ENCODE measurements at places on chromosomes 13 and 19.

GRCh38 chr13:28750187-28751045 lies 31.6 kb upstream of the SLC46A3 start:
- no peak for DNase-seq

GRCh38 chr19:51338563-51339312 lies 3.2 kb downstream of the VSIG10L start:
- peak; percentile 93 for DNase-seq

DNA sequence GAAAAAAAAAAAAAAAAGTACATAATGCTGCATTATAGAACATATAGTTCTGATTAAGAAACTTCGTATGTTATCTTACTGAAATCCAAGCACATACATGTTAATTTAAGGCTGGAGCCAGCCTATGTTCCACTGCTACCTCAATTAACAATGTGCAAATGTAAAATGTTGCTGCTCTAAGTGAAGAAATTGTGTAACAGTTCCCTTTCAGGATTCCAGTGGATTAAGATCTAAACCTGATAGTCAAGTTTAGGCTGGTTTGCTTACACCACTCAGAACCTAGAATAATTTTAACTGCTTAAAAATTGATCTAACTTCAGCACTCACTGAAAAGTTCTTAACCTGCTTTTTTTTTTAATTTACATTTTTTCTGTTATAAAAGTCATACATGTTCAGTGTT lies 4.2 kb downstream of the VPS36 start:
- no peak for DNase-seq

DNA sequence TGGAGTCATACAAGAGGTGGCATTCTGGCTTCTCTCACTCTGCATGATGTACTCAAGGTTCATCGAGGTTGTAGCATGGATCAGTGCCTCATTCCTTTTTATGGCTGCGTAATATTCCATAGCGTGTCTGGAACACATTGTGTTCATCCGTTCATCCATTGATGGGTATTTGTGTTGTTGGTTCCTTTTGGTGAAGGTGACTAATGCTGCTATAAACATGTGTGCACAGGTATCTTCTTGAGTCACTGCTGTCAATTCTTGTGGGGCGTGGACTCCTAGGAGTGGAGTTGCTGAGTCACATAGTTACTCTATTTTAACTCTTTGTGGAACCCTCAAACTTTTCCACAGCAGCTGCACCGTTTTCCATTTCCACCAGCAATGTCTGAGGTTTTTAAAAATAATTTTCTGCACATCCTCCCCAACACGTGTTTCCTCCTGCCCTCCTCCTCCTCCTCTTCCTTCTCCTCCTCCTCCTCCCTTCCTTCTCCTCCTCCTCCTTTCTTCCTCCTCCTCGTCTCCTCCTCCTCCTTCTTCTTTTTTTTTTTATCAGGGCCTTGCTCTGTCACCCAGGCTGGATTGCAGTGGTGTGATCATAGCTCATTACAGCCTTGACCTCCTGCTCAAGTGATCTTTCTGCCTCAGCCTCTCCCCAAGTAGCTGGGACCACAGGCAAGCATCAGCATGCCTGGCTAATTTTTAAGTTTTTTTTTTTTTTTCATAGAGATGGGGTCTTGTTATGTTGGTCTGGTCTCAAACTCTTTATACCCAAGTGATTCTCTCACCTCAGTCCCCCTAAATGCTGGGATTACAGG lies 2.0 kb upstream of the TMEM221 start:
- no peak for DNase-seq

DNA sequence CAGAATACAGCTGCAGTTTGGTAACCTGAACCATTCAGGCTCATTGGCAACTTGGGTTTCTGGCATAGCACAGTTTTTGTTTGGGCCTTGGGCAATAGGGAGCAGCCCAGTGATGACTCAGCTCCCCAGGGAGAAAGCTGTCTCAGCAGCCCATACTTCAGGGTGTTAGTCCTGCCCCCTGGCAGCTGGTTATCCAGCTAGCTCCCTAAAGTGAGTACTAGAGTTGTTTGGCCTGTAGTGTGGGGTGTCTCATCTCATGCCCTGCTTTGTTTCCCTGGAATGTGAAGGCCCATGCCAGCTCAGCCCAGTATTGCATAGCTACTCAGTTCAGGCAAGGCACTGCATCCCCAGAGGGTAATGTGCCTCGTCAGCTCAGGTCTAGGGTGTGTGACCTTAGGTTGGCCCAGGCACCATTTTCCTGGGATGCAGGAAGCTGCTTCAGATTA lies 18.2 kb upstream of the ZNF543 start:
- no peak for DNase-seq

- no peak for DNase-seq
Observed at GRCh38 chr13:106159295-106160195, 375.9 kb downstream of the EFNB2 start.

DNA sequence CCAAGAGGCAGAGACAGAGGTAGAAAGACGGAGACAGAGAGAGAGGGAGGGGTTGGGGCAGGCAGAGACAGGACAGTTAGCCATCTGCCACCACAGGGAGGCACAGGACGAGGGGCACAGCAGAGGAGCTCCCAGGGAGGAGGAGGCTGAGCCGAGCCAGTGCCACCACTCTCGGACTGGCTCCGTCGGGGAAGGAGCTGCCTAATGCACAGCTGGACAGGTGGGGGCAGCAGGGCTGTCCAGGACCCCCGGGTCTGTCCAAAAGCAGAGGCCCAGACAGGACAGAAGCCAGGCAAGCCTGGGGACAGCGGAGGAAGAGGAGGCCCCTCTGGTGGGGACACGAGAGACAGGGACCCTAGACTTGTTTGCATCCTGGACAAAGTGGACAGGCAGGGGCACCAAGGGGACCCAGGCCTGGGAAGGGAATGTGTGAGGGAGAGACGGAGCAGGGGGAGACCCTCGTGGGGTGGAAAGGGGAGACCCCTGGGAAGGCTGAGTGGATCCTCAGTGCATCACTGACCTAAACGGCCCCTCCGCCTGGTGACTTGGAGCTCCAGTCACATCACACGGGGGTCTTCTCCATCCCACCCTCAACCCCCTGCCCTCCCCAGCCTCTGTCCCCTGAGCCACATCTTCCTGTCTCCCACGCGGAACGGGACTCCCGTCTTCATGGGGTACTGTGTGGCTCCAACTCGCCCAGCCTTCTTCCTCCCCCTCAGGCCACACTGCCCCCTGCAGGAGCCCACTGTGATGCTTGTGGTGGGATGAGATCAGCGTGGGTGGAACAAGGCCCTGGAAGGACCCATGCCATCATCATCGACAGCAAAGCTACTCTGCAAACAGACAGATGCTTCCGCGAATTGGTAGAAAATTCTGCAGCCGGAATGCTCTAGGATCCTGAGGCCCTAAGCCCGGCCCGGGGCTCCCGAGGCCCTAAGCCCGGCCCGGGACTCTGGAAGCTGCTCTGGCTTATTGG lies 915 bp downstream of the F10 start:
- DNase-seq: no peak

DNA sequence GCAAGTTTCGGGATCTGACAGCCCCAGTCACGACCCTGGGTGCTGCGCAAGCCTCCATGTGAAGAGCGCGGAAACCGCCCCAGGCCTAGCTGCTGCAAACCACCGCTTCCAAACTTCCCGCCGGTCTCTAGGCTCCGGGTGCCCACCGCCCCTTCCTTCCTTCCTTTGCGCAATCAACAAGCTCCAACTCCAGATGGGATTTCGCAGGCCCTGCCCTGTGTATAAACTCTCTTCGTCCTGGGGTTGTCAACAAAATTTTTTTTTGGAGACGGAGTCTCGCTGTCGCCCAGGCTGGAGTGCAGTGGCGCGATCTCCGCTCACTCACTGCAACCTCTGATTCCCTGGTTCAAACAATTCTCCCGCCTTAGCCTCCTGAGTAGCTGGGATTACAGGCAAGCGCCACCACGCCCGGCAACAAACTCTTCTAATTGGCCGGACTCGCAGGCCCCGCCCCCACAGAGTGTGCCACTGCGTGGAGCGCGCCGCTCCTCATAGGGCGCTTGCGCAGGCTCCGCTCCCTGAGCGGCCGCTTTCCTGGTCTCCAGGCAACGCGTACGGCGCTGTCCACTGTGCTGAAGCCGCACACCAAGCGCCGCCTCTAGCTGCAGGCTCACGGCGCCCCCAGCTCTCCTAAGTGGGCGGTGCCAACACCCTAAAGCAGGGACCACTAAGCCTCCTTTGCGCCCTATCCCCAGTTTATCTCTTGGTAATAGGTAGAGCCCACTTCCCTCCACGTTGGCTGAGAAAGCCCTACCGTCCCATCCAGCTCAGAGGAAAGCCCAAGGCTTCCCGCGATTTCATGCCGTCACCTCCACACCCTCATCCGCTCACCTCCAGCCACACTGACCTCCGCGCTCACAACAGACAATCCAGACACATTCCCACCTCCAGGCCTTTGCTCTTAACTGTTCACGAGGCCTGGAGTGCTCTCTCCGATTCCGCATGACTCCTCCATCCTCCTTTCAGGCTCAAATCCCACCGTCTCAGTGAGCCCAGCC lies 5.5 kb upstream of the QTRT1 start:
- DNase-seq: peak; percentile 97

GRCh38 chr19:46674416-46675178 lies 13.6 kb upstream of the DACT3 start:
- no peak for DNase-seq

GRCh38 chr13:70375718-70376117 lies 267.5 kb upstream of the KLHL1 start:
- DNase-seq: no peak

GRCh38 chr13:67123165-67123564 lies 107.0 kb downstream of the PCDH9 start:
- DNase-seq: no peak

DNA sequence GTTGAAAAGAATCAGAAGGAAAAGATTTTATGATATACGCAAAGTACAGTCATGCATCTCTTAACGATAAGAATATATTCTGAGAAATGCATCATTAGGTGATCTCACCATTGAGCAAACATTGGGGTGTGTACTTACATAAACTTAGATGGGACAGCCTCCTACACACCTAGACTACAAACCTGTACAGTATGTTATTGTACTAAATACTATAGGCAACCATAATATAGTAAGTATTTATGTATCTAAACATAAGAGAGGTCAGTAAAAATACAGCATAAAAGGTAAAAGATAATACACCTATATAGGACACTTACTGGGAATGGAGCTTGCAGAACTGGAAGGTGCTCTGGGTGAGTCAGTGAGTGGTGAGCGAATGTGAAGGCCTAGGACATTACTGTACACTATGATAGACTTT lies 254.6 kb downstream of the SPRY2 start:
- DNase-seq: no peak

- no peak for DNase-seq
Observed at GRCh38 chr19:29326849-29327840, 114.2 kb upstream of the UQCRFS1 start.

DNA sequence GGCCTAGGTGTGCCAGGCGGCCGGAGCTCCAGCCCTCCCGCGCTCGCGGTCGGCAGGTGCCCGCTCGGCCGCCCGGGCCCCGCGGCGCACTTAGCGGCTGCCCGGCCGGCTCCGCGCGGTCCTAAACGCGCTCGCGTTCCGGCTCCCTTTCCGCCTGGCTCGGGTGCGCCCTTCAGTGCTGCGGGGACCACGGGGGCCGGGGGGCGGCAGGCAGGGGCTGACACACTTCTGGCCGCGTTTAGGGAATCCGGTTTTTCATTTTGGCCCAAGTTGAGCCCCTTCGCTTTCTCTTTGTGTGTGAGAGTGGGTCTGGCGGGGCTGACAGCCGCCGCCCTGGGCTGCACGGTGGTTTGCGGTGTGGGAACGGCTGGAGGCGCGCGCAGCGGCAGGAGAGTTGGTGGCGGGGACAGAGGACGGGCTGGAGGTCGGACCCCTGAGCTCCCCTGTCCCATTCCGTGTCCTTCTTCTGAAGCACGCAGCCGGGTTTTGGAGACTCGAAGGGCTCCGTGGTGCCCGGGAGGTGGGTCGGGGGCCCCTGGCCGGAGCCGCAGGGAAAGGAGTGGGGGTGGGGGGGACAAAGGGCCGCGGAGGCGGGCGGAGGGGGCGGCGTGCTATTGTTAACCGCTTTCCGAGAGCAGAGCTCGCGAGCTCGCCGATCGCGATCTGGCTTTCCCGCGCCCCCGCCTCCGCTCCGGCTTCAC lies 3.1 kb downstream of the FGF9 start:
- peak; percentile 82 for DNase-seq

DNA sequence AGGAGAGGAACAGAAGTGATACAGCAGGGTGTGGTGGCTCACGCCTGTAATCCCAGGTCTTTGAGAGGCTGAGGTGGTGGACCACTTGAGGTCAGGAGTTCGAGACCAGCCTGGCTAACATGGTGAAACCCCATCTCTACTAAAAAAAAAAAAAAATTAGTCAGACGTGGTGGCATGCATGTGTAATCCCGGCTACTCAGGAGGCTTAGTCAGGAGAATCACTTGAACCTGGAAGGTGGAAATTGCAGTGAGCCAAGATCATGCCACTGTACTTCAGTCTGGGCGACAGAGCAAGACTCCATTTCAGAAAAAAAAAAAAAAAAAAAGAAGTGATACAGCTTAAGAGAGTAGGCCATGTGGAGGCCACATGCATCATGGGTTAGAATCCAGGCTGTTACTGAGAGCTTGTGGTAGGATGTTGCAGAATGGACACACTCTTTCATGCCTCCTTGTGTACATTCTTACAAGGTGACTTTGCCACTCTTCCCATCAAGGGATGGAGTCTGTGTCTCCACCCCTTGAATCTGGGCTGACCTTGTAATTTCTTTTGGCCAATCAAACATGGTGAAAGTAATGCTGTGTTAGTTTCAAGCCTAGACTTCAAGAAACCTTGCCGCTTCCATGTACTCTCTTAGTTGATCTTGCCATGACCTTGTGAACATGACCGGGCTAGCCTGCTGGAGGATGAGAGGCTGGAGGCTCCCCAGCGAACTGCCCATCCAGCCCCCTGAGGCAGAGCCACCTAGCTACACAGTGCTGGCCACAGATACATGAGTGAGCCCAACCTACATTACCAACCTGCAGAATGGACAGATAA lies 12.3 kb downstream of the FAM187B start:
- DNase-seq: peak; percentile 43

- DNase-seq: no peak
Observed at GRCh38 chr13:98796798-98797197, 44.3 kb upstream of the SLC15A1 start.

DNA sequence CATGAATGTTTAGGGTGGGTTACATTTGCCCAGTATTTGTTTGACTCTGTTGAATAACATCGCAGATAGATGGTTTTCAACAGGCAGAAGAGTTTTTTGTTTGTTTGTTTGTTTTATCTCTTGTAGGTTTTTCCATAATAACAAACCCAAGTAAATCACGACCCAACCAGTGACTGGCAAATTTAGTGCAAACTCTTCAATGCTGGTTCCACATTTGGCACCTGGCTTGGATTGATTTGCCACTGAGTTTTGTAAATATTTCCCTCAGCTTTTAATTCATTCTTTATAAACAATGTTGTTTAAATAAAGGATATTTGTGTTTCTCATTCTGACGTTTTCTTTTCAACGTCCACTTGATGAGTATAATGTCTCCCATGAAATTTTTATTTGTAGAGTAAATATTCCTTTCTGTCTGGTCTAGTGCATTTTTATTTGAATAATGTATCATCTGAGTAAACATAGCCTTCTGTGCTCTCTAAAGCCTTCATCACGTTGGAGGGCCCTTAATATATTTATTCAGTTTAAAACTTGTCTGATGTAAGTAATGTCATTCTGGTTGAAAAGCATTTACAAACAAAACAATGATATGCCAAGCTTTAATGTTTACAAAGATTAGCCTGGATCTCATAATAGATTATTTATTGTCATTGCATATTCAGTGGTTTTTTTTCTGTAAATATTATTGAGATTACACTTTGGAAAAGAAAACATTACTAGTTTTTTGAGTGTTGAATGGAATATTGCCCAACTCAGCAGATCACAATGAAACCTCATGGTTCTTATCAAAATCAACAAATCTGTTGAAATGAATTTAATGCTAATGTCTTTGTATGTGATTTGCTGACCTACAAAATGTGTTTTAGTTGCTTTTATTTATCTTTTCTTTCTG lies 90.4 kb upstream of the PEG3 start:
- no peak for DNase-seq
